Activated CD4-positive, alpha-beta T cell treated with anti-CD3 and anti-CD28 coated beads, Interleukin-2, amount 10 ng/mL, durations not matched to agents 7 days and 5 days (primary cell): ENCODE measurements at places on chromosomes 4 and X.
A peak's percentile ranks its signal among the peaks of the same experiment; 100 is the strongest.

- no peak for DNase-seq
Observed at GRCh38 chrX:42602136-42602535, 175.8 kb downstream of the PPP1R2C start.

DNA sequence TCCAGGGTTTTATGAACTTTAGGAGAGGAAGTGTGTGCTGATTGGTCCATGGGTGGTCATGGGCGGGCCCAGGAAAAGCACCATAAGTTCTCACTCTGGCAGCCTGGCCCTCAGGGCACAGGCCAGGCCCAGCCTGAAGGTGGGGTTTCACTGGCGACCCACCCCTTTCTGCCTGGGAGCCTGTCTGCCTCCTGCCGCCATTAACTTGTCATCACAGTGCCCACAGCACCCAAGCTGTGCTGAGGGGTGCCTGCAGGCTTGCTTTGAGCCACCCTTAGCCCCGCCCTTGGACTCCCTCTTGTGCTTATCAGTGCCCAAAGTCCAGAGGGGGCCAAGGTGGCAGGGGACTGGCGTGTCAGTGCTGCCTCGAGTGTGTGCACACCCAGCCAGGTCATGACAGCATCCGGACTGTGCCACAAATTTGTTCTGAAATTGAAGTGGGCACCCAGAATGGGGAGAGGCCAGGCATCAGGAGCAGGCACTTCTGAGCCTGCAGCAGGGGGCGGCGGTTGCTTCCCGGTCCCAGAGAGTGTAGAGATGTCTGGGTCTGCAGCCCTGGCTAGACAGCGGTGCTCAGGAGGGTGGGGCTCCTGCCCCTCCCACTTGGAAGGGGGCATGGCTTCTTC lies 455.6 kb downstream of the TMA16 start:
- DNase-seq, result no peak

DNA sequence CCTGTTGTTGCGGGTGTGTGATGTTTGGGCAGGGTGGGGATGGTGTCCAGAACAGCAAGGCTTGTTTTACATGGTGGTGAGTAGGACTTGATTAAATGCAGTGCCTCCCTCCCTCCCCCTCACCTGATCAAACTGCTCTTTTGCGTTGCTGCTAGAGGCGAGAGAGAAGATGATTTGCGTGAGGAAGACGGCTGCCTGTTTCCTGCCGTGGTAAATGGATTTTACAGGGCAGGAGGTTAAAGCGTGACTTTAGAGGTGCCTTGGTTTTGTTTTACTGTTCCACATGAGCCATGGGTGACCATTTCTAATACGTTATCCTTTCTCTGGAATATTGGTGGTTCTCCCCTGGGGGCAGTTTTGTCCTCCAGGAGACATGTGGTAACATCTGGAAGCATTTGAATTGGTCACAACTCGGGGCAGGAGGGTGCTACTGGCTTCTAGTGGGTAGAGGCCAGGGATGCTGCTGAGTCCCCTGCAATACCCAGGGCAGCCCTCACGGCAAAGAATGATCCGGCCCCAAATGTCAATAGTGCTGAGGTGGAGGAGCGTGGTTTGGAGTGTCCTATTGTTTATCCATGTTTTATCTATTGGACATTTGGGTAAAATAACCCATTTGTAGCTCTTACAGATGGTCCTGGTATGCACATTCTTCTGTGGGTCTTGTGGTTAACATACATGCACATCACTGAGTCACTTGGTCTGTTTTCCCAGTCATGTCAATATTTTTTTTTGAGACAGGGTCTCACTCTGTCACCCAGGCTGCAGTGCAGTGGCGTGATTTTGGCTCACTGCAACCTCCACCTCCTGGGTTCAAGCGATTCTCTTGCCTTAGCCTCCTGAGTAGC lies 73.7 kb downstream of the SHROOM2 start:
- no peak for DNase-seq

DNA sequence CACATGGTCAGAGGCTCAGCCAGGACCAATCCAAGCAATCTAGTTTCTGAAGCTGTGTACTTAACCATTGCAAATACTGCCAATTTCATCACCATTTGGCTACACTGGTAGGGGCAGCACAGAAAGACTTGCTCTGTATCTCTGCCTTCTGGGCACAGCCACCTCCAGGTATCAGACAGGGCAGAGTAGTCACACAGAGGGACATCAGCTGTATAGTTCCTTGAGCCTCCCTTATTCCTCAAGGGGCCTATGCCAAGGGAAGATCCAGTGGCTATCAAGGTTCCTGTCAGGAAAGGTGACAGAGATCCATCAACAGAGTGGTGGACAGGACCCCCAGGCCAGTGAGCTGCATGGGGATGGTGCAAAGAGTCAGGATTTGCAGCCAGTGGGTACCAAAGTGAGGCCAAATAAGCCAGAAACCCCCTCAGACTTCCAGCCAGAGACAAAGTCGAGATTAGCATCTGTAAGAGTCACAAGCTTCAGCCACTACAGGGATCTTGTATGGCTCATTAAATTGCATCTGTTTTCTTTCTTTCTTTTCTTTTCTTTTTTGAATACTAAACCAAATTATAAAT lies 381.6 kb upstream of the CPEB2 start:
- no peak for DNase-seq

- no peak for DNase-seq
Observed at GRCh38 chr4:46999566-46999965, 6.2 kb upstream of the GABRA4 start.

- no peak for DNase-seq
Observed at GRCh38 chrX:40897718-40898270, 162.5 kb upstream of the MED14 start.

GRCh38 chrX:154032160-154032559 lies 12.5 kb upstream of the IRAK1 start:
- DNase-seq, result no peak

DNA sequence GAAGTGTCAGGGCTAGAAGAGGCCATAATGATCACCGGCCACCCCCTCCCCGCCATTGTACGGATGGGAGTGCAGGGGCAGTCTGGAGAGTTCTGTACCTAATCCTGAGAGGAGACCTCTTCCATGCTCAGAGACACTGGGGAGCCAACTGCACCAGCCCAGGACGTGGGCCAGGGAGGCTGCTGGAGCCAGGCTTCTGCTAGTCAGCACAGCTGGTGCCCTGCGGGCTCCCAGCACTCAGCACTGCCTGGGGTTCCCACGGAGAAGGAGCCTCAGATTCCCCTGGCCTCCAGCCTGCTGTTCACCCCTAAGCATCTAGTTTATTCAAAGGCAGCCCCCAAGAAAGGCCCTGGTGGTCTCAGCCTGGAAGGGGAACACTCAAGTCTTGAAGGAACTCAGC lies 28.8 kb downstream of the ABLIM2 start:
- no peak for DNase-seq

GRCh38 chr4:2261110-2261852 lies 628 bp downstream of the MXD4 start:
- peak; percentile 62 for DNase-seq

- no peak for DNase-seq
Observed at GRCh38 chrX:137695417-137695816, 129.5 kb downstream of the ZIC3 start.

DNA sequence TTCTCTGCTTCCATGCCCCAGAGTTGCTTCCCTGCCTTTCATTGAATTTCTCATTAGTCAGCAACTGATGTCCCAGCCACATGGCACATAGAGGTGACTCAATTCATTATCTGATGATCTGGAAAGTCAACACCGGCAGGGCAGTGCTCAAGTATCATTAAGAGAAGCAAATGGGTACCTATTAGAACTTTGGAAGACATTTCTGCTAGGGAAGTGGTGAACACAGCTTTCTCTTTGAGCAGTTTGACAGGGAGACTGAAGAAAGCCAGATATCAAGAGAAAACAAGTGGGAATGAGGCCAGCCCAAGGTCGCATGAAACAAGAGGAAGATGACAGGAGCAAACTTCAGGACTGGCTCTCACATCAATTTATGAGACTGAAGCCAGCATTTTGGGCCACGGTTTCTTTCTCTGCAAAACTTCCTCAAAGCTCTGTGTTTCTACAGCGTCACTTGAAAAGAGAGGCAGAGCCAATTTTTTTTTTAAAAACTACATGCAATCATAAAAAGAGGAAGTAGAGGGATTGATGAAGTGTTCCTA lies 108.3 kb upstream of the RPS6KA3 start:
- no peak for DNase-seq

DNA sequence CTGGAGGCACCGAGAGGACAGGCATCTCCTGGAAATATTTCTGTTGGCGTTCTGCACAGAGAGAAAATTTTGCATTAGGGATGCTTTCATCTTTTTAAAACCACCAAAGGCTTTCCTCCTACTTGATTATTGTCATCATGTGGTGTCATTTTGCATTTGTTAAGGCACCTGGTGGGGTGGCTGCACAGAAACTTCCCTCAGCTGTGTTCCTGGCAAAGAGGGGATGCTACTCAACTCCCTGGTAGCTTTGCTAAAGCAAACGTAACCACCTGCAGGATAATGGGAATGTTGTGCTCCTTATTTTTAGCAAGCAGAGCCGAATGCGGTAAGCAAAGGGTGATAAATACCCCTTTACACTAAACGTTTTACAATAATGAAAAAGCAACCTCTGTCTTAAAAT lies 229.8 kb downstream of the STIM2 start:
- no peak for DNase-seq

DNA sequence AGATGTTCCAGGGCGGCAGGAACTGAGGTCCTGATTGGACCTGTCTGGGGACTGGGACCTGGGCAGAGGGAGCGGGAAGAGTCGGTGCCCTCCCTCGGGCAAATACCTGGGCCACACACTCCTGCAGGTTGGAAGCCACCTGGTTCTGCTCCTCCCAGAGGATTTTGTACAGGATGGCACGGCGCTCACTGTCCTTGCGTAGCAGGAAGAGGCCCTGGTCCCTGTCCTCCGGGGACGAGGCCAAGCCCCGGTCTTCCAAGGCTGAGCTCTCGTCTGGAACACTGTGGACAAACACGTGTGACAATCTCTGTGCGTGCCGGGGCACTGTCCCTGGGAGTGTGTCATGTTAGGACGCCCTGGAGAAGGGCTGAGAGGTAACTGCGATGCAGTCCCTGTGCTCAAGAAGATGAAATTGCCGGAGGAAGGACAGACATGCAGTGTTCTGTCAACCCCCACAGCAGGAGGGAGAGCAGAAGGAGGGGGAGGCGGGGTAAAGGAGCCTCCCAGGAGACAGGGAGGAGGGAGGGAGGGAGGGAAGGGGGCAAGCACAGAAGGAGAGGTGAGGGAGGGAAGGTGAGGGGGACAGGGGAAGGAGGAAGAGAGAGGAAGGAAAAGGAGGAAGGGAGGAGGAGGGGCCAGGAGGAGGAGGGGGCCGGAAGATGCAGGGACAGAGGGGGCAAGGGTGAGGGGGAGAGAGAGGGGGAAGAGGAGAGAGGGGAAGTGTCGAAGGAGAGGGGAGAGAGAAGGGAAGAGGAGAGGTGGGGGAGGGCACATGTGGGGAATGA lies 29.0 kb downstream of the PDHA1 start:
- no peak for DNase-seq

DNA sequence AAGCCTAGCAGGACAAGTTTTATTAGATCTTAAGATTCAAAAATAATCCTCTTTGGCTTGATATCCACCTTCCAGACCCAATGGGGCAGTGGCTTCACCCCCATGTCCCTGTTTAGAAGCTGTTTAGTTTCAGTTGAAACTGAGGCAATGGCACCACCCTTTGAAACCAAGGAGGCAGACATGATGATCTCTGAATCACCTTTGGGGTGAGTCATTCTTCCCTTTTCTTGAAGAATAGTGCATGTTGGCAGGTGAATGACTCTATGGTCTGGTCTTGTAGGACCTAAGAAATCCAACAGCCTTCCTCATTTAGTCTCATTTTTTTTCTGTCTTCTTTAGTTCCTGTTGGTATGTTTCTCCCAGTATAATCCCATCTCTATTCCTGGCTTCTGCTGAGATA lies 29.5 kb upstream of the BMP15 start:
- DNase-seq, result no peak

DNA sequence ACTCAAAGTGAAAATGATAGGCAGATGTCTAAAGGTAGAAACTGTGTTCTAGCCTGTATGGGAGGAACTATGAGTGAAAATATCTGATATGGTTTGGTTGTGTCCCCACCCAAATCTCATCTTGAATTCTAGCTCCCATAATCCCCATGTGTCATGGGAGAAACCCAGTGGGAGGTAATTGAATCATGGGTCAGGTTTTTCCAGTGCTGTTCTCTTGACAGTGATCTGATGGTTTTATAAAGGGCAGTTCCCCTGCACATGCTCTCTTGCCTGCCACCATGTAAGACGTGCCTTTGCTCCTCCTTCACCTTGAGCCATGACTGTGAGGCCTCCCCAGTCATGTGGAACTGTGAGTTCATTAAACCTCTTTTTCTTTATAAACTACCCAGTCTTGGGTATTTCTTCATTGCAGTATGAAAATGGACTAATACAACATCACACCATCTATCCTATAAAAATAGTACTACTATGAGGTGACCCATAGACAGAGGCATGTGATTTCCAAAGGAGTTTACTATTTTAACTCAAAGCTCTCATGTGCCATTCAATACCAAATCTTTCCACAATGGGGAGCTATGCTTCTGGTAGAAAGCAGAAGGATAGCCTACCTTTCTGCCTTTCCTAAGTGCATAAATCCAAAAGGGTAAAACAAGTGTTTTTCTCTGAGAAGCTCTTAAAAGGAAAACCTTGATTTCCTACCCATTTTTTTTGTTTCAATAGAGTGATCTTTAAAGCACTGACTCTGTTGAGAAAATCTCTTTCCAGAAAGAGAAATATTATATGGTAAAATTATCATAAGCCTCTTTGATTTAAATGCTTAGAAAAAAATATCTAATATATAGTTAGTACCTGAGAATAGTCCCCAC lies 38.8 kb downstream of the SEC31A start:
- peak; percentile 49 for DNase-seq

DNA sequence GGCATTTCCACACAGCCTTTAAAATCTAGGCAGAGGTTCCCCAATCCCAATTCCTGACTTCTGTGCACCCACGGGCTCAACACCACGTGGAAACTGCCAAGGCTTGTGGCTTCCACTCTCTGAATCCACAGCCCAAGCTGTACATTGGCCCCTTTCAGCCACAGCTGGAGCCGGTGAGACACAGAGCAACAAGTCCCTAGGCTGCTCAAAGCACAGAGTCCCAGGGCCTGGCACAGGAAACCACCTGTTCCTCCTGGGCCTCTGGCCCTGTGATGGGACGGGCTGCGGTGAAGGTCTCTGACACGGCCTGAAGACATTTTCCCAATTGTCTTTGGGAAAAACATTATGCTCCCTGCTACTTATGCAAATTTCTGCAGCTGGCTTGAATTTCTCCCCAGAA lies 500.0 kb downstream of the FSTL5 start:
- DNase-seq, result no peak

GRCh38 chr4:34269613-34270012 lies 1974.7 kb downstream of the ARAP2 start:
- DNase-seq, result no peak

DNA sequence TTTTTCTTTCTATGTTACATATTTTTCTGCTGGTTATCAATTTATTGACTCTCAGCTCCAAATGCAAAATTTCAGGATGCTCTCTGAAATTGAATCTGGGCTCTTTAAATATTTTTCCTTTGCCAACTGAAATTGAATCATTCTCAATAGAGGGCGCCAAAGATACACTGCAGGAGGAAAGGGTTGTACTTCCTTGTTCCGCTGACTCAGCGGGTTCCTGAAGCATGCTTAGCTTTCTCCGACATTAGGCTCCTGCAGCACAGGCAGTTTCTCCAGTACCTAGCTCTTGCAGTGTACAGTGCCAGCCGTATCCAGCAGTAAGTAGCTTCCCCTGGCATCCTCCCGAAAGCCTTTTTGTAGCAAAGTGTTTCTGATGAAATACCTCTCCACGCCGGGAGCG lies 28.8 kb upstream of the CFAP47 start:
- peak; percentile 8 for DNase-seq

- no peak for DNase-seq
Observed at GRCh38 chr4:137531168-137531985, 917 bp downstream of the PCDH18 start.
